NCI-H1930 (cell line): ENCODE measurements at places on chromosomes 12 and 14.

DNA sequence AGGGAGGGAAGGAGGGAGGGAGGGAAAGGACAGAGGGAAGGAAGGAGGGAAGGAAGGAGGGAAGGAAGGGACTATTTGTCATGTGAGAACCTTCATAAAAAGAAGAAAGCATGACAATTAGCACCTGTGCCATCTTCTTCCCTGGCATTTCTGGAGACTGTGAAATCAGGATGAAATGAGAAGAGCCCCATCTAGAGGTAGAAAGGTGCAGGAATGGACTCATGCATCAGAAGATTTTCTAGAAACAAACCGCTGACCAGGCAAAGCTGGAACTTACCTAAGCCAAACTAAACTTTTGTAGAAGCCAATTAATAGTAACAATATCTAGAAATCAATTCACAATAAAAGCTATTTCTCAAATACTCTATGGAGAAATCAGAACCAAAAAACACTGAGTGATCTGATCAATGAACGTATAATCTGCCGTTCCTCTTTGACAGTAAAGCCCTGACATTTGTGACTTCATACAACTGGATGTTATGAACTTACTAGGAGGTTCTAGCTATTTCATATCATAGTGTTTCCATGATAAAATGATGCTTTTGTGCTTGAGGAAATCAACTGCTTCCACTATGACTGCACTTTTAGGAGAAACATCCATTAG lies 24.4 kb upstream of the CRACR2A start:
- DNase-seq, result no peak

DNA sequence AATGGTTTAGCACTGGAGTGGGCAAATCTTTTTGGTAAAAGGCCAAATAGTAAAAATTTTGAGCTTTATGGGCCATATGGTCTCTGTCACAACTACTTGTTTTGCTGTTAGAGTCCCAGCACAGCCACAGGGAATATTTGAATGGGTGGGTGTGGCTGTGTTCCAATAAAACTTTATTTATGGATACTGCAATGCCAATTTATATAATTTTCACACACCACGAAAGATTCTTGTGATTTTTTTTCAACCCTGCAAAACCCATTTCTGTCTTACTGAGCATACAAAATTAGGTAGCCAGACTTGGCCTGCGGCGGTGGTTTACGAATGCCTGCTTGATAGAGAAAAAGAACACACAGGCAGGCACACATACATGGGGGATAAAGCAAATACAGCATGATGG lies 28.3 kb downstream of the TMEM120B start:
- no peak for DNase-seq

DNA sequence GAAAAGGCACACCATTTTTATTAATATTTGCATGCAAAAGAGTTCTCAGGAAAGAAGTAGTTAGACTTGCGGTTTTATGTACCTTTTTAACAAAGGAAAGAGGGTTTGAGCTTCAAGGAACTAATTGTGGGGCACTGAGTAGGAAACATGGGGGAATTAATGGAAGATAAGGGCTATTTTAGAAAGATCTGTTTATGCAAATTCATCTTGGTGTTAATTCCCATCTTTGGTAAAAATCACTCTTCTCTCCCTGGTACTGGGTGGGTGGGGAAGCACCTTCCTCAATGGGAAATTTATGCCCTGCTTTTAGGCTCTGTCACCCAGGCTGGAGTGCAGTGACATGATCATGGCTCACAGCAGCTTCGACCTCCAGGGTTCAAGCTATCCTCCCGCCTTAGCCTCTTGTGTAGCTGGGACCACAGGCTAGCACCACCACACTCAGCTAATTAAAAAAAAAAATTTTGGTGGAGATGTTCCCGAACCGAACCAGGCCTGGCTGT lies 30.1 kb upstream of the RESF1 start:
- no peak for DNase-seq

DNA sequence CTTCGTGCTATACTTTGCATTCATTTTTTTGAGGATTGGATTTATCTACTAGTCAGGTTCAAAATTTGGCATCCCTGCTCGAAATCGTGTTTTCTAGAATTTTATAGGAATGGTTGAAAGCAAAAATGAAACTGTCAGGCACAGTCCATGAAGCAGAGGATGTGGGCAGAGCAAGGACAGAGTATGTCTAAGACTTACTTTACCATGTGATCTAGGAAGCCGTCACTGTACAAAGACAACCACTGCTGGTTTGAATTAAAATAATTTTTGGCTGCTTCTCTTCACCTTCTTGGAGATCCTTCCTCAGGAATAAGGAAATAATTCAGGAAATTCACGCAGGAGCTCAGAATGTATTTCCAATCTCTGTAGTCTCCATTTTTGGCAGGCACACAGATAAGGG lies 31.6 kb upstream of the SGPP1 start:
- no peak for DNase-seq

GRCh38 chr12:48034835-48035805 lies 30.8 kb upstream of the COL2A1 start:
- DNase-seq, result no peak

GRCh38 chr12:33277376-33277775 lies 162.2 kb downstream of the SYT10 start:
- no peak for DNase-seq

DNA sequence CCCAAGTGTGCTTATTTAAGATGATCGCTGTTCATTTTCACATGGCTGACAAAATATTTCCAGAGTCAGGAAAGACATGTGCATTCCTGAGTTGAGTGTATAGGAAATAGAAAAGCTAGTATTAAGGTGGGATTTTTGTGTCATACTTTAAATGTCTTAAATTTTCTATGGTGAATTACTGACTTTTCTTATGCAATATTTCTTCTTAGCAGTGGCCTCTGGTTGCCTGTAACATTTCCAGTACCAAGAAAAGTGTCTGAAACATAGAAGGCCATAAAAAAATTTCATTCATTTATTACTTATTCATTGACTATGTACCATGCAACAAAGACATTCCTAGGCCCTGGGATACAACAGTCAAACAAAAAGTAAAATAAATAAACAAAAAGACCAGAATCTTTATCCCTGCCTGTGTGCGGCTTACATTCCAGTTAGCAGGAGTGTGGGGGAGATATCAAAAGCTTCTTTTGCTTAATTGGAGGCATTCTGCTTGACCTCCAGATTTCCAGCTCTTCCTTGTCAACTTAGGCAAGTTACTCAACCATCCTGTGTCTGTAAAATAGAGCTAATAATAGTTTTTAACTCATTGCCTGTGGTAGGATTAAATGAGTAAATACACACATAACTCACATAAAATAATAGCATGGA lies 216.3 kb upstream of the FLRT2 start:
- no peak for DNase-seq

GRCh38 chr14:29240066-29240465 lies 473.5 kb downstream of the FOXG1 start:
- no peak for DNase-seq

DNA sequence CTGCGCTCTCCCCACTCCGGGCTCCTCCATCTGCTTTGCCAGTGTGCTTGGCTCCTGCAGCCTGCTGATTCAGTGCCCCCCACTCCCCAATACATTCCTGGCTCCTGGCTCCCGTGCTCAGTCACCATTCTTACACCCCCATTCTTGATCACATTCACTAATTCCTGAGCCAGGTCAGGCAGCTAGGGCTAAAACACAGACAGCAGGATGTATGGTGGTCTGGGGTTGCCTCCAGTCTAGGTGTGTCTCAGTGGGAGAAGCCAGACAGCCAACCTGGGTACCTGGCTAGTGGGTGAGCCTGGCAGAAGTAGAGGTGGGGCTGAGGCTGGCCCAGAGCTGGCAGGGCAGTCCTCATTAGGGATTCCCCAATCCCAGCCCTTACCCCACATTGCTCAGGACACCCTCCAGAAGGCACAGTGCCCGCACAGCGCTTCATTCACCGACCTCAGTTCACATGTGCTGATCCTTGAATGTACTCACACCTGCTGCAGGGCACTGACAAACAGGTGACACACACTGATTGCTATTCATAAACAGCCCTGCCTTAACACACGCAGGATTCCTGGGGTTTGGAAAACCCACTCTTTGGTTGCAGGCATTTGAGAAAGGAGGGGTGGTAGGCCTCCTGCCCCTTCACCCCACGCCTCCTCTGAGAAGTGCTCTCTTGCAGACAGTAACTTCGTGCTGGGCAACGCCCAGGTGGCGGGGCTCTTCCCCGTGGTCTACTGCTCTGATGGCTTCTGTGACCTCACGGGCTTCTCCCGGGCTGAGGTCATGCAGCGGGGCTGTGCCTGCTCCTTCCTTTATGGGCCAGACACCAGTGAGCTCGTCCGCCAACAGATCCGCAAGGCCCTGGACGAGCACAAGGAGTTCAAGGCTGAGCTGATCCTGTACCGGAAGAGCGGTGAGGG lies 1.7 kb downstream of the KCNH3 start:
- DNase-seq, result no peak

GRCh38 chr14:94386085-94387031 lies 2.0 kb downstream of the SERPINA1 start:
- no peak for DNase-seq

DNA sequence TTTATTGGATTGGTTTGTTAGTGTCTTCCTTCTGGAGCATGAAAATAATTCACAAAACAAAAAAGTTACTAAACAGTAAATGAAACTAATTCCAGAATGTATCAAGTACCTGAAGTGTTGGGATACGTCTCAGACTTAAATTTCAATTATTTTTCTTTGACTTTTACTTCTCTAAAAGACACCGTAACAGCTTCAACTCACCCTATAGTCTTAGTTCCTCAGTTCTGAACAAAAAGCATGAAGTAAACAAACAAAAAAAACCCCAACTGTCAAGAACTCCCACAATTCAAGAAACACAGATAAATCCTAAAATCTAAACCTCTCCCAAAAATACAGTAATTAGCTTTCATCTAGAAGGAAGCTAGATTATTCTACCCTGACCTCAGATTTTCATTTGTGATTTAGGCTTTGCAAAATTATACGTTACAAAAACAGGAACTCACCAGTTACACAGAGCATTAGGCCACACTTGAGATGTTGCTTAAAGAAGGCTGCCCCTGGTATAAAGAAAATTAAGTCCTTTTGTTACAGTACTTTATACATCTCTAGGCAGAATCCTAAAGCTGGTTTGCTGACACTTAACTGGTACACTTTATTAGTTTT lies 10.2 kb downstream of the HEATR5A start:
- DNase-seq, result no peak

DNA sequence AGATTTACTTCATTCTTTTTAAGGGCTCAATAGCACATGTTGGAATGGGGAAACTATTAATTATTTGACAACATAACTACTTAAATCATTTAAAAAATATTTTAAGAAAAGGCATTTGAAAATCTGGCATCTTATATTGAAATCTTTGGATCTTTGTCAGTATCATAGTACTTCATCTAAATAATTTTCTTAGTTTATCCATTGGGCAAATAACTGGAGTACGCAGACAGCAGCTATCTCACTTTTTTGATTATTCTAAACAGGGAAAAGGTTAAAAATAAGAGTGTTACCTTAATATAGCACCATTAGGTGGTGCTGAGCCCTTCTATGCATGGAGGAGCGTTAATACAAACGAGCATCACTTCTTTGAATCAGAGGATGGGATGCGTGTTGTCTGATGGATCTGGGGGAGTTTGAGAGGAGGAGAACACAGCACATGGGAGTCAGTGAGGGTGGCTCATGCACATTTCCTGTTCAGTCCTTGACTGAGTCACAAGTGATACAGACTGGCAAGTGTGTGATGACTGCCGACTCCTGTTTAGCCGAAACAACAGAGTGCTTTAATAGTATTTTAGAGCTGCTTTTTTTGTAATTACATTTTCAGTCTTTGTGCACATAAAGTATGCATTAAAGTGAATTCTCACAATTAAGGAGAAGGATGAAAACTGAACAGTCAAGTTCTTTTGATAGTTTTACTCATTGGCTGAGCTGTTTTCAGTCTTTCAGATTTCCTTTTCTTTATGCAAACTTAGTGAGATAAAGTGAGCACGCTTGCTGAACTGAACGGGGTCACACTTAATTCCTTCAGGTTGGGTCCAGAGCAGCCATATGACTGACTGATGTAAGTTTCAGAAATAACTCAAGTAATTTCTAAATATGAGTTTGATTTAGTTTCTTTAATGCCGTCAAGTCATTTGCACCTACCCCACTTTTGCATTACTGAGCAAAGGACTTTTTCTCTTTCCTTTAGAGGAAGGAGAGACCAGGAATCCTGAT lies 92.7 kb downstream of the DIP2B start:
- DNase-seq, result no peak

- DNase-seq, result no peak
These were observed 15.1 kb upstream of the GALNT6 start for GRCh38 chr12:51406290-51406689.

GRCh38 chr12:97292588-97292987 lies 170.0 kb upstream of the RMST start:
- DNase-seq, result no peak

DNA sequence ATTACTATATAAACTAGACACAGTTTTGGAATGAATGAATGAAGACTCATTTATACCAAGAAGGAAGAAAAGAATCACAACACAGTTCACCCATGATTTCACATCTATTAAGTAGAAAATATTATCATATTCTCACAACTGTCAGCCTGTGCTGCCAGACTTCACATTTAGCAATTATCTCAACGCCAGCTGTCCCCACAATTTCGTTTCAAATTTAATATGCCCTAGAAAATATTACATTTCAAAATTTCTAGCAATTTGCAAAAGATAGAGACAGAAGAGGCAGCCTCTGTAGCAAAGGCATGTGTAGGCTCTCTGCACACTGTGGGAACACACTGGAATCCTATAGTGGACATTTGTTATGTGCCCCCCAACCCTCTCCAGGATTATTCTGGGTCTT lies 83.6 kb downstream of the ANKS1B start:
- no peak for DNase-seq

- DNase-seq, result no peak
These were observed 30.8 kb downstream of the TSPAN9 start for GRCh38 chr12:3107954-3108353.

GRCh38 chr12:119005085-119005484 lies 23.7 kb downstream of the SRRM4 start:
- no peak for DNase-seq

GRCh38 chr14:104283197-104284106 lies 145.1 kb downstream of the KIF26A start:
- DNase-seq, result no peak

DNA sequence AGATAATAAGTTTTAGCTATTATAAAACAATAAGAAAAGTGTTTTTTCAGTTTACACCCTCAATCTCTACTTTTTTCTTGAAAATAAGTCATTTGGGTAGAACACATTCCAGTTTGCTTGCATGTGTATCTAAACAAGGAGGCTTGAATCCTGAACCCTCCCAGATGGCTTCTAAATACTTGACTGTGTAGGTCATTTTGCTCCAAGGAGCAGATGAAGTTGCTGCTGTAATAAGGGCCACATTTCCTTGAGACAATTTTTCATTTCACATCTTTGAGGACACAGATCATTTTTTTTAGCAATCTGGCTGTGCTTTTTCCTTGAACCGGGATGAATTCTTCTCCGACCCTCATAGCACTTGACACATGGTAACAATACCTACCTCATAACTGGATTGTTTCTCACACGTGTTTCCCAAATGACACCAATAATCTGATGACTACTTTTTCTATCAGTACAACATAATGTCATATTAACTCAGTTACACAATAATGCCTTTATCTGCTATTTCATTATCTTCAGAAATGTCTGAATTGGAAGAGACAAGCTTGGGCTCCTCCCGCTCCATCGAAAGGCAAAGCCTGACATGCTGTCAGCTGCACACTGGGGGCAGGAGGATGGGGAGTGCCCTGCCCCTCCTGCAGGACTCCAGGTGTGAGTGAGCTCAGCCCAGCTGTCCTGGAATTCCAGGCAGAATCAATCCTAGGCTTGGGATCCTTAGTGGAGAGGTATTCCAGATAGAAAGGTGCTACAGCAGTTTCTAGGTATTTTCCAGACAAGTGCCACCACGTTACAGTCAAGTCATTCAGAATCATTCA lies 30.9 kb downstream of the GPHB5 start:
- DNase-seq, result no peak

GRCh38 chr12:60052483-60052882 lies 456.7 kb downstream of the SLC16A7 start:
- DNase-seq, result no peak
